ENCODE measurements at places on chromosomes 7 and 10.

GRCh38 chr7:93977211-93977950 is 26.8 kb downstream of the BET1 start:
- DNase-seq = no peak

DNA sequence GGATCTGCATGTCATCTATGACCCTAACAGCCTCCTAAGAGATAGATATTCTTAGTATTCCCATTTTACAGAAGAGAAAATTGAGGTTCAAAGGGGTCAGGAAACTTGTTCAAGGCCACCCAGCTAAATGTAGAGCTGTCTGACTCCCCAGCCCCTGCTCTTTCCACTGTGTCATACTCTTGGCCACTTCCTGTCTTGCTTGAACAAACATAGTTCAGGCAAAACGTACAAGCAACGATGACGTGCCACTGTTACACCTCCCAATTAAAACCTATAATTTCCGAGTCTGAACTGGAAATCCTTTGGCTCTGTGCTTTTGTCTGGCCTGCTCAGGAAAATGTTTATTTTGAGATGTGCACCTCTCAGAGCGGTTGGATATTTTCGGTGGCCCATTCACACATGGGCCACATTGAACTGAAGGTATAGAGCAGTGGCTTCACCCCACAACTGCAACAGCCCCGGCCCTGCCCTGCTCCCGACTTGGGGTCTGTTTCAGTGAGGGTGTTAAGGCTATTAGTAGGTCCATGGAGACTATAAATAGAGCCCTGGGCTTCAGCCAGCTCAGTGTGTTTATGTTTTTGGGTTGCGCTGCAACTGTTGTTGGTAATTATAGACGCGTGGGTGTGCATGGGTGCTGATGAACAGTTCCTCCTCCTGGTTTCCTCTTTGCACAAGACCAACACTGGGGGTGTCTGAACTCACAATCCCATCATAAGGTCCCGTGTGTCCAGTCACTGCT is 172.3 kb upstream of the ADO start:
- no peak for DNase-seq

GRCh38 chr7:30901856-30902255 is 9.8 kb upstream of the AQP1 start:
- no peak for DNase-seq

DNA sequence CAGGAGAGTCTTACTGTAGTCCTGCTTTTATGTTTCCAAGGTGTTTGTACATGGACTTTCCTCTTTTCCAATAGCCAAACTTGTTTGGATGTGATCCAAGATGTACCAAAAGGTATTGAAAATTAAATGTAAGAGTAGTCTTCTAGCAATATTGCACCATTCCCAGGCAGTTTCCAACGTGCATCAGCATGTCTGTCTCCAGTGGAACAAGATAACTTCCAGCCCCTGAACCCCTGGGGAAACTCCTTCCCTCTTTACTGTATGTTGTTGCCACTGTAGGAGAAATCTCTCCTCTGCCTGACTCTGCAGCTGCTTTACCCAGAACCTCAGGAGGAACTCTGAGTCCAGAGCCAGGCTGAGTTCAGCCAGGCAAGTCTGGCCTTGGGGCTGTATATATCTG is 18.5 kb downstream of the ARMC10 start:
- no peak for DNase-seq

GRCh38 chr7:25029075-25029474 is 49.1 kb upstream of the OSBPL3 start:
- DNase-seq = no peak

- peak; percentile 53 for DNase-seq
These were observed 6.2 kb downstream of the TNRC18 start for GRCh38 chr7:5417106-5418071.

DNA sequence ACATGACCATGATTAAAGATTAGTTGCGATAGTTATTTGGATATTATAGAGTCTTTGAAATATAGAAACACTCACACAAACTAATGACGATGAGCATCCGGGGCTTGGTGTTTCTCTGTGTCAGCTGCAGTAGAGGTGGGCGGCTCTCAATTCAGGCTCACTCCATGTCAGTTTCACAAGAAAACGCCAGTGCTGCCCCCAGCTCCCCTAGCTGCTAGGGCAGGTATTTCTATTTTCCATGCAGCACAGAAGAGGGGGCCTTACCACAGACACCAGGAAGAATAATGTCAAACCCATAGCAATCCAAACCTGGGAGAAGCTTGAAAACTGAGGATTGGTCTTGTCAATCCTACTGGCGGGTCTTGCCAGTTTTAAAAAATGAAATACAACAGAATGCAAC is 197.1 kb downstream of the PHTF2 start:
- DNase-seq = no peak

DNA sequence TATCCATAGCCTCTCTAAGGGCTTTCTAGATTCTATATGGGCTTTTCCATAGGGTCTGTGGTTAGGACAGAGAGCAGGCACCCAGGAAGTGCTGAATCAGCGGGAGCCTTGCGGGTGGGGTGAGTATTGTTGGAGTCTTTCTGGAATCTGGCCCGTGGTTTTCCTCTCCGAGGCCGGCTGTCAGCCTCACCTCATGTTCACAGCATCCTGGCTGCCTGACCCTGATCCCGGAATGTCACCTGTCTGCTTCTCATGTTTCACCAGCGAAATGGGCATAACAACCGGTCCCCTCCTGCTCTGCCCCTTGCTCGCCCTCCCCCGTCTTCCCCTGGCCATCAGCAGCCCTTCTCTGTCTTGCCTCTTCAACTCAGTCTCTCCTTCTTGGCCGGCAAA is 36.5 kb downstream of the DDIT4 start:
- DNase-seq = no peak

GRCh38 chr7:128425850-128426249 is 16.1 kb upstream of the IMPDH1 start:
- DNase-seq = peak; percentile 87

- no peak for DNase-seq
These were observed 40.6 kb upstream of the SLIT1 start for GRCh38 chr10:97226398-97226797.

- peak; percentile 56 for DNase-seq
These were observed 7.1 kb downstream of the INHBA start for GRCh38 chr7:41695661-41696322.

GRCh38 chr10:108167766-108168165 is 1003.3 kb upstream of the SORCS1 start:
- no peak for DNase-seq

- no peak for DNase-seq
These were observed 5.7 kb downstream of the MNX1 start for GRCh38 chr7:157004521-157005455.

GRCh38 chr10:59830601-59831259 is 75.6 kb downstream of the CCDC6 start:
- peak; percentile 72 for DNase-seq

DNA sequence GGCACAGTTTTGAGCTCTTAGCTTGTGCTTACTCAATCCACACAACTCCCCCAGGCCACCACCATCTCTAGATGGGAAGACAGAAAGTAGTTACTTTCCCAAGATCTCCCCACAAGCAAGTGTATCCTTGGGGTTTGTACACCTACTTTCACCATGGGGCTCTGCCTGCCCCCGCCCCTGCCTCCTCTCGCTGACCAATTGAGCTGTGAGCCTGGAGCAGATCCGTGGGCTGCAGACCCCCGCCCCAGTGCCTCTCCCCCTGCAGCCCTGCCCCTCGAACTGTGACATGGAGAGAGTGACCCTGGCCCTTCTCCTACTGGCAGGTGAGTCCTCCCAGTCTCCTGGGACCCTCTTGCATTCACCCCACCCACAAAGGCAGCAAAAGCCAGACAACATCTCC is 2.0 kb downstream of the FXYD4 start:
- DNase-seq = no peak

DNA sequence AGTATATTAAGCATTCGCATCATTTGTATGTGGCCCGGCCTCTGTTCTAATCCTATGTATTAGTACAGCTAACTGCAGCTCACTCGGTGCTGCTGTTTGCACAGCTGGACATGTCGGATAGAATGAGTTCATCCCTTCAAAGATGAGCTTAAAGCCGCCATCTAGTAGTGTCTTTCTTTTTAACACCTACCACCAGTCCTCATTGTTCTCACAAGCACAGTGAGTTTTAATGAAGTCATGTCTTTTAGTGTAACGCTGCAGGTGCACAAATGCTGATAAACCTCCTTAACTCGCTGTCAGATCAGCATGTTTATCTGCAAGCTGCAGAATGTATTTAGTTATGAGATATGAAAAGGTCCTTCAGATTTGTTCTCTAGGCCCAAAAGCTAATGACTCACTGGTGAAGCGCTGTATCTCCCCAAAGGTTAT is 247.5 kb downstream of the MTERF1 start:
- DNase-seq = no peak

DNA sequence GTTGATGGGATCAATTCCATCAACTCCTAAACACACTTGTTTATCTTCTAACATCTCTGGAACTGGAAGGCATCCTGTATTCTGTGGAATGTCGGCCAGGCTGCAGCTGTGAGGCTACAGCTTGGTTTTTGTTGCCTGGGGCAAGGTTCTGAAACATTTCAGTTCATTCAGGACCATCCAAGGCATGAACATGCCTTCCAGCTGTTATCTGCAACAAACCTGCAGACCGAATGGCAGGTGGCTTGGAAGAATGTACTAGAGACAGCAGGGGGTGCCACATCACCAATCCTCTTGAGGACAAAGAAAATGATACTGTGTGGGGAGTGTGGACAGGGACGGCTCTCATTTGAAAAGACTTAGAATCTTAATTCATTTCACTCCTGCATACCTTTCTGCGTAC is 12.4 kb downstream of the PAPOLB start:
- DNase-seq = no peak

DNA sequence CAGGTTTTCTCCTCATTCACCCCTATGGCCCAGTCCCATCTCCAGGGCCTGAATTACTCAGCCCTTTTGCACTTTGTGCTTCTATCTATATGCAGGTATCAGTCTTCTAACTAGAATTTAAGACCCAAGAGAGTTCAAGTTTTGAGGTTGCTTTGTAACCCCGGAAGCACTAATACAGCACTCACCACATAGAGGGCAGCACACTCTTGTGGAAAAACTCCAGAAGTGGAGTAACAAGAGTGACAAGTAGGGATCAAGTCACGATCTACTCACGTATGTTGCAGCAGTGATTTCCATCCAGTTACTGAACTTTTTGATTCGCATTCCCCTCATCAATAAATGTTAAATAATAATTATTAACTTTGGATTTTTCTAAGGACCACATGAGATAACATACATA is 151.0 kb downstream of the CHCHD3 start:
- no peak for DNase-seq

GRCh38 chr10:117214401-117214800 is 17.1 kb downstream of the KCNK18 start:
- no peak for DNase-seq

- DNase-seq = no peak
These were observed 39.2 kb downstream of the TOMM7 start for GRCh38 chr7:22783421-22783820.

GRCh38 chr7:155441856-155442255 is 16.1 kb upstream of the EN2 start:
- DNase-seq = no peak

- no peak for DNase-seq
These were observed 17.1 kb downstream of the PLXDC2 start for GRCh38 chr10:19833170-19833824.

DNA sequence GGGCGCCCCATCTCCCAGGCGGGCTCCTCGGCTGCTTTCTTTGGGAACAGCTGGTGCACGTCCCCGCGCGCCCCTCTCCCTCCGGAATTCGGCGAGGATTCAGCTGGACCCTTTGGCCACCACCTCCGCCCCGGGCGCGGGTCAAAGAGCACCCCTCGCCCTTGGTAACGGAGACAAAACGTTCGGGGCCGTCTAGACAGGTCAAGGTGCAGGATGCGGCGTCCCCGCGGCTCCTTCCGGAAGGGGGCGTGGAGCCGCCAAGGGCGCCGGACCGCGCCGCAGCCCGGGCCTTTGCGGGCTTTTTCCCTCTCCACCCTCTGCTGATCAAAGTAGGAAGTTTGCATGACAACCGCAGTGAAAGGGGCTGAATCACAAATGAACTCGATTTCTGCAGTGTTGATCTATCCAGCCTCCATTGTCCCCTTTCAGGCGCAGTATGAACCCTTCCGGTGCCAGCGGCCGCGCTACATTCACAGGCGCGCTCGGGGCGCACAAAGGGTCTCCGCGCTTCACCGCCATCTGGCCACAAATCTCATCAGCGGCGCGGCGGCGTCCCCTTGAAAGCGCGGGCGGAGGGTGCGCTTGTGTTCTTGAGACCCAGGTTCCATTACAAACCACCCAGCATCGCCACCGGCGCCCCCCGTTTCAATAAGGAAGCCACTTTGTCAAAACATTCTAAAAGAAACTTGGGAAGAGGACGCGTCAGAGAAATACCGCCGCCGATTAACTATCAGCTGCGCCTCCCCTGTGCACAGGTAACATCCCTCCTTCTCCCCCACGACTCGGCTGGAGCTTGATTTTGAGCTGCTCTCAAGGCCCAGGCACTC is 36.4 kb downstream of the CNPY1 start:
- DNase-seq = no peak

DNA sequence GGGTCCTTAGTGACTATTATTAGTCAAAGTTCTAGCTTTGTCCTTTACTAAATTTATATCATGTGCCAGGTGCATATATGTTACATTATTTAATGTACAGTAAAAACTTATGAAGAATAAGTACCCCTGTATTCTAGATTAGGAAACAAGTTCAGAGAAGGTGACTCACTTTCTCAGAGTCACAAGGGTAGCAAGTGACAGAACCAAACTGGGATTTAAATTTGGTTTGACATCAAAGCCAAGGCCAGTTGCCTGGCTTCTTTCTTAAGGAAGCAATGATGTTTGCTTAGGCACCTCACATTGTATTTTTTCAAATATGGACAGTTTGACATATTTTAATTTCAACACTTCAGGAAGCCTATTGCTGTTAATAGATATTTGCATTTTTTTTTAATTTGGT is 2.5 kb downstream of the LSM8 start:
- no peak for DNase-seq

- DNase-seq = no peak
These were observed 69.9 kb downstream of the GATA3 start for GRCh38 chr10:8124436-8124835.

GRCh38 chr7:50782375-50783208 is at the start of gene GRB10:
Gene GRB10 (minus strand): TSS chr7:50782896. CDS start chr7:50732322, 50,574 bp downstream.
- DNase-seq = peak; percentile 84

DNA sequence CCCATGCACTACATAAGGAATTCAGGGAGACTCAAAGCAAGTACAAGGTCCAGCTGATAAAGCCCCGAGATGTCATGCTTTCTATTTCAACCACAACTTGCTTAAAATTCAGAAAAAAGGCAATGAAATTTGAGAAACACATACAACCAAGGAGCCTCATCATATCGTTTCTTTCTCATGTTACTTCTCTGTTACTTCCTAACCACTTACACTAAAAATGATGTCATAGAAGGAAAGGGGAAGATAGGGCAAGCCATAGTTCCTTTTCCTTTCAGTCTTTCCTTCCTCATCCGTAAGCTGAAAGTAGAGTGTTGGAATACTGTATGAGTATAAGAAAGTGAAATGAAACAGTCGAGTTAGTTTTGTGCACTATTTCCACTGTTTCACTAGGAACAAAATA is 27.9 kb upstream of the CDK14 start:
- no peak for DNase-seq

DNA sequence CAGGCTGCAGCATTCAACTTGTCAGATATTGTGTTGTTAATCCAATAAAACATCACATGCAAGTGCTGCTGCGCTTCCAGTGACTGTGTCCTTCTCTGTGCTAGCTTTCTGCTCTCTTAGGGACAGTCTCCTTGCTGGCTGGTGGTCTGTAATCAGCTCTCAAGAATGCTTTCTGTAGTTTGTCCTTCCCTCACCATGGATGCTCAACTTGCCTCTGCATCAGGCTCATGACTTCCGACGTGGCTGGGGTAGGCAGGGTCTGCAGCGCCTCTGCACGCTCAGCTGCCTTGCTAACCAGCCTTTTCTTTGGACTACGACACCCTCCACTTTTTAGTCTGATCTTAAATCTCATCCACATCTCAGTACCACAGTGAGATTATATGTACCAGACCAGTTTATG is 58.3 kb downstream of the MMRN2 start:
- no peak for DNase-seq
